M059J (cell line): ENCODE measurements at places on chromosomes 5 and 9.
A peak's percentile ranks its signal among the peaks of the same experiment; 100 is the strongest.

GRCh38 chr9:18672706-18673105, 198.8 kb downstream of the ADAMTSL1 start:
- no peak for DNase-seq

DNA sequence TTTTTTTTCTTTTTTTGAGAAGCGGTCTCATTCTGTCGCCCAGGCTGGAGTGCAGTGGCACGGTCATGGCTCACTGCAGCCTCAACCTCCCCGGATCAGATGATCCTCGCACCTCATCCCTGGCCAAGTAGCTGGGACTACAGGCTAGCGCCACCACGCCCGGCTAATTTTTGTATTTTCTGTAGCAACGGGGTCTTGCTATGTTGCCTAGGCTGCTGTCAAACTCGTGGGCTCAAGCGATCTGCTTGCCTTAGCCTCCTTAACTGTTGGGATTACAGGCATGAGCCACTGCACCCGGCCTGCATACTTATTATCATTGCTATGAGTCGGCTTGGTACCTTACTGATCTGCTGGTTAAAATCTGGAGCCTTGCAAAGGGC, 790 bp upstream of the IARS1 start:
- DNase-seq, result peak; percentile 19

DNA sequence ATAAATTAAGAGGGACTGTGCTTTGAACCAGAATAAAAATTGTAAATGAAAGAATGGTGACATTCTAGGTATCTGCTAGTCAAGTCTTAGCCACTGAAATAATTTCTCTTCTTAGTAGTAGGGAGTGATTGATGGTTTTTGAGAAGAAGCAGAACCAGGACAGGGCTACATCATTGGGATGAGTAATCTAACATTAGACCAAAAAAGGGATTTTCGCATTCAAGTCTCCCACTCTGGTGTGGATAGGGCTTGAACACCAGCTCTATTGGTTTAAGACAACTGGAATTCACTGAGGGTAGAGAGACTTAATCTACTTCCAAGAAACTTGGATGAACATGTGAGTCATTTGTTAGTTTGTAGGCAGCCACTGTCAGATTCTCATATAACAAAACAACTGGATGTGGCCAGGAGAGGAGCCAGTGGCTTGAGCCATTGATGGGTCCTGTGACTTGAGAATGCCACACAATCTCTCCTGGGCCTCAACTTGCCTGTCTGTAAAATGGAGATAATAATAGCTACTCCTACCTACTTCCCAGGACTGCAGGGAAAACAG, 16.6 kb downstream of the FAT2 start:
- peak; percentile 7 for DNase-seq

DNA sequence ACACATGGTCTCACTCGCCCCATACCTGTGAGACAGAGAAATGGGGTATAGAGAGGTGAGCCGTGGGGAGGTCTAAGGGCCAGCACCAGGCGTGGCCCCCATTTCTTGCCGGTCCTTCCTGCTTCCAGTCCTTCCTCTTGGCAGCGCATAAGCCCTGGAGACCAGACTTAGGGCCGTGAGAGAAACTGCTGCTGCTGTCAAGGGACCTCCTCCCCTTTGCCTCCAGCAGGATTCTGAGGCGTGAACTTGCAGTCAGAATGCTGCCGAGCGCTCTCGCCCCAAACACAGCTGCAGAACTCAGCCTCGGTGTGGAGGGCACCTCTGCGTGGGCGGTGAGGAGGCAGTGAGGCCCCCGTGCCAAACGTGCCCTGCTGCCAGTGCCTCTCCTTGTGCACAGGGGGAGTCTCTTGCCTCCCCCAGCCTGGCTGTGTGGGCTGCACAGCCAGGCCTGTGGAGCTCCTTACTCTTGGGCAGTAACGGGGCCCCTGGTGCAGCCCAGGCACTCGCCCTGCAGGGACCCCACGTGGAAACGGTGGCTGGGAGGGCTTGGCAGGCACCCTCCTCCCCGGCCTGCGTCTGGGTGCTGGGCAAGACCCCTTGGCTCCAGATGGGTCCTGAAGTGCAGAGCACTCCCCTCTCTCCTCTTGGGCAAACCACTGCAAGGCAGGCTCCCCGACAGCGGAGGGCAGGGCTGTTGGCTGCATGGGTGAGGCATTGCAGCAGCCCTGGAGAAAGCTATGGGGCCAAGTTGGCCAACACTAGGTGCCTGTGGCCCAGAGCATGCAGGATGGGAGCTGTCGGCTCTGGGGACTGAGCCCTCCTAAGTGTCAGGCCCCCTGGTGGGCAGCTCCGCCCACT, 85.4 kb downstream of the RXRA start:
- peak; percentile 25 for DNase-seq

GRCh38 chr9:111276431-111277128, 53.4 kb downstream of the OR2K2 start:
- DNase-seq, result no peak

- DNase-seq, result no peak
Observed at GRCh38 chr9:22112870-22113821, 104.0 kb upstream of the CDKN2B start.
